ENCODE measurements at places on chromosomes 6 and 20.

DNA sequence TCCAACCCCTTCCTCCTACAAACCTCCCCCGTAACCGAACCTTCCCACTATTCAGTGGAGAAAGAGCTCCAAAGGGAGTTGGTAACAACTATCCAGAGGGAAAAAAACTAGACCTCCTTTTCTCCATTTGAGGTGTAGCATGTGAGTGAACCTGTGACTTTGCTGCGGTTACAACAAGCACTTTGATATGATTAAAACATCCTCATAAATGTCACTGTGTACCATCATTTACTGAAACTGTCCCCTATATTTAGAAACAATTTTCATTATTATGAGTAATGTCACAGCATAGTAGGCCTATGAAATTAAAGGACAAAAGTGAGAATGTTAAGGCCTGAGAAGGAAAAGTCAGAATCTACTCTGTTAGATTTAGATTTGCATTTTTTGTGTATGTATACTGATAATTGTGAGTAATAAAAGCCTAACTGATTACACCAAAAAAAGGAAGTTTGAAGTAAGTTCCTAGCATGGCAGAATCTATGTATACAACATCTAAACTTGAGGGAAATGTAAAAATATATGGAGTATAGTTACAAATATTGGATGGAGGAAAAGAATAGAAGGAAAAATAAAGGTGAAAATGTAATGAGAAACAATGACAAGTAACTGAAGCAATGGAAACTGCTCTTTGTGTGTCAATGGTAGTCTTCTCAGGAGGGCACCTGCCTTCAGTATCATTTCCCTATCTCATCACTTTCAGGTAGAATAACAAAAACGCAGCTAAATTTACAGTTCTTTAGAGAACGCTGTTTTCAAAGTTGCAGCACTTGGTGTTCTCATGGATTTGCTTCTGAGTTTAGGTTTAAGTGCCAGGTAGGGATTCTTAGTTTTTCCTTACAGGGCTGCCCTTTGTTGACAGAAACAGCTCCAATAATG is 145.9 kb downstream of the IMPG1 start:
- no peak for DNase-seq

DNA sequence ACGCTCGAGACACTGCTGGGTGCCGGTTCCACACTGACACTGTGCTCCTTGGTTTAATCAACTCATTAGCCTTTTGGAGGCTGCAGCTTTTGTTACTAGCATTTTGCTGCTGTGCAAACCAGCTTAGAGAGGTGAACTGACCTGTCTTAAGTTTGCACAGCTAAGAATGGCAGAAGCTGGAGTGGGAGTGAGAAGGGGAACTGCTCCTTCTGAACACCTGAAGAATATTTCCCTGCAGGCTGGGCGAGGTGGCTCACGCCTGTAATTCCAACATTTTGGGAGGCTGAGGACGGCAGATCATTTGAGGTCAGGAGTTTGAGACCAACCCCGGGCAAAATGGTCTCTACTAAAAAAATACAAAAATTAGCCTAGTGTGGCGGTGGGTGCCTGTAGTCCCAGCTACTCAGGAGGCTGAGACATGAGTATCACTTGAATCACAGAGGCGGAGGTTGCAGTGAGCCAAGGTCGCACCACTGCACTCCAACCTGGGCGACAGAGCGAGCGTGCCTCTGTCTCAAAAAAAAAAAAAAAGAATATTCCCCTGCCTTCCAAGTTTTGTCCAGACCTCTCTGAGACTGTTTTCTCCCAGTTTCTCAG is 5.0 kb downstream of the CEBPB start:
- DNase-seq, result no peak

GRCh38 chr6:121305957-121306607 is 28.2 kb downstream of the TBC1D32 start:
- no peak for DNase-seq

DNA sequence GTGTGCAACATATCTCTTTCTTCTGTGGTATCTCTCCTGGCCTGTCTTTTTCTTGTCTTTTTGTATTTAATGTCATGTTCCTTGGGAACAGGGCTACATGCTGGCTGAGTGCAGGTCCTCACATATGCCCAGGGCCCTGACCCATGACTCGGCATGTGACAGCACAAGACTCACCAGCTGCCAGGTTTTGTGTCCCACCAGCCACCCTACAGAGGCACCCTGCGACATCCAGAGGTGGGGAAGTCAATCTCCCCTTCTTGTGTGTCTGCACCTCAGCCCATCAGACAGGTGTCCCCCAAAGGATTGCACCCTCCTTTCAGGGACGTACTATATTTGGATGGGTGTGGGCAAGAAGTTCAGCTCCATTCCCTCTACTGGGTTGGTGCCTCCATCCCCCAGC is 576.3 kb downstream of the RNF144B start:
- no peak for DNase-seq

DNA sequence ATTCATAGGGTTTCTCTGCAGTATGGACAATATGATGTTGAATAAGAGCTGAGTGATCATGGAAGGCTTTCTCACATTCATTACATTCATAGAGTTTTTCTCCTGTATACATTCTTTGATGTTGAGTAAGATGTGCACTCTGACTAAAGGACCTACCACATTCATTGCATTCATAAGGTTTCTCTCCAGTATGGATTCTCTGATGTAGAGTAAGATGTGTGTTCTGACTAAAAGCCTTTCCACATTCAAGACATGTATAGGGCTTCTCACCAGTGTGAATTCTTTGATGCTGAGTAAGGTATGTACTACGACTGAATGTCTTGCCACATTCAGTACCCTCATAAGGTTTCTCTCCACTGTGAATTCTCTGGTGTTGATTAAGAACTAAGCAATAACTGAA is 29.3 kb upstream of the ZNF391 start:
- no peak for DNase-seq

GRCh38 chr6:72953971-72954381 is 271.3 kb downstream of the KHDC1L start:
- DNase-seq, result no peak

- no peak for DNase-seq
Measured at GRCh38 chr6:27213544-27214125, 33.9 kb upstream of the PRSS16 start.

- DNase-seq, result no peak
Measured at GRCh38 chr6:136720045-136720770, 72.1 kb downstream of the MAP3K5 start.

DNA sequence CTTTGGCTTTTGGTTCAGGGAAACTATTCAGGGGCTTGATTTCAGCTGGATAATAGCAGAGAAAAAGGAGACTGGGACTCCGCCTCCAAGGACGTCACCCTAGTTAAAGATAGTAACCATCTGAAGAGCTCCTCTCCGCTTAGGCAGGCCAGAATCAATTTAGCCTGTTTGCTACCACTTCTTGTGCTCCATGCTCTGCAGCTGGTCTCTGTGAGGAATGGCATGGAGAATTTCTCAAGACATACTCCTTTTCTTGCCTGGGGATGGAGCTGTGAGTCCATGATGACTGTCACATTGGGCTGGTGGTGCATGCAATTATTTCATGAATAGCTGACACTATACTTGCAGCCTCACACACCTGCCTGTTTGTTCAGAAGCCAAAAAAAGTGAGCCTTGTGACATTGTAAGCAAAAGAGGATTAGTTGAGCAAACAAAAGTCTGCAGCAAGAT is 61.4 kb downstream of the TXLNB start:
- DNase-seq, result no peak

GRCh38 chr6:121000381-121000780 is 333.9 kb downstream of the TBC1D32 start:
- no peak for DNase-seq

GRCh38 chr6:160972111-160972510 is 19.5 kb upstream of the MAP3K4 start:
- no peak for DNase-seq

- no peak for DNase-seq
Measured at GRCh38 chr6:53917464-53917842, 122.6 kb downstream of the LRRC1 start.

- DNase-seq, result no peak
Measured at GRCh38 chr6:12355354-12355753, 65.2 kb downstream of the EDN1 start.

GRCh38 chr6:1622851-1623768 is 13.4 kb downstream of the FOXC1 start:
- no peak for DNase-seq

DNA sequence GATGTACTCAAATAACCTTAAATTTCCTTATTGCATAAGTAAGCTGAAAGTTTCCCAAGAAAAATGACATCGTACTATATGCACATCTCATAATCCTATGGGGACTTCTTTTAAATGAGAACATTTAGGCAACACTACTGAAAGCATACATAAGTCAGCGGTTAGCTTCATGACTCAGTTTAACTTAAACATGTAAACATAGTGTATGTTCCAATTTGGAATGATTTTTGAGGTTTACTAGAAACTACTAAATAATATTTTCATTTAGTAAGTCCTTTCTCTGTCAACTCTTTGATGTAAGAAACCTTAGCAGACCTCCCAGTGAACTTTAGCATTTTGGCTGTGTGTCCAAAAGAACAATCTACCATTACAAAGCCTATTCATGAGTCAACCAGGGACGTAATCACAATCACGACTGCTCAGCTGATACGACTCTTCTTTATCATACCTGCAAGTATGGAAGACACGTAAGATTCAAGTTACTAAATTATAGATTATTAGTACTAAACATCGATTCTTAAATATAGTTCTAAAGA is 19.3 kb downstream of the HIVEP2 start:
- DNase-seq, result no peak
